ENCODE measurements at places on chromosomes 5 and 9.

GRCh38 chr5:133618141-133618540 is 5.8 kb upstream of the FSTL4 start:
- no peak for DNase-seq

GRCh38 chr9:106872641-106873040 is 9.7 kb downstream of the ZNF462 start:
- no peak for DNase-seq

DNA sequence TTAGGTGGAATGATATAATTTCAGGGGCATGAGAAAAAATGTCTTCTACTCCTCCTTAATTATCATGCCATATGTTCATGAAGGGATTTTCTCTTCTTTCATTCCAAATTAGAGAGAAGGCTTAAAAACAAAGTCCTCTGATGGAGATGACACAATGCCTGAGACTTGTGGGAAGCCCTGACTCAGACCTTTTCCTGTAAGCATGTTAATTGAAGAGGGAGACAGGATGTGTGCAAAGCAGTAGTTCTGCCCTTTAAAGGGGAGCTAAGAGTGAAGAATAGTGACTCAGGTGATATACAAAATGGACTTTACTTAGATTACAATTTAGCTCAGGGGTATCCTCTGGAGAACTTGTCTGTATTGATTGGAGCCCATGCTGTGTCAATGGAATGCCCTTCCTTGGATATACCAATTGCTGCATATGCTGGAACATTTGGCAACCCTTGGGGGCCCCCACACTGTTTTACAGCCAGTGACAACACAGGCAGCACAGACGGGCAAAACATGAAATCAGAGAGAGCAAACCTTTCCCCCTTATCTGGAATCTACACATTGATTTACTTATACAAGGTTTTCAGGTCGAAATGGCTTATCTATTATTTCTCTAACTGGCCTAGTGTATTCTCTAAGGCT is 81.3 kb downstream of the IZUMO3 start:
- no peak for DNase-seq

DNA sequence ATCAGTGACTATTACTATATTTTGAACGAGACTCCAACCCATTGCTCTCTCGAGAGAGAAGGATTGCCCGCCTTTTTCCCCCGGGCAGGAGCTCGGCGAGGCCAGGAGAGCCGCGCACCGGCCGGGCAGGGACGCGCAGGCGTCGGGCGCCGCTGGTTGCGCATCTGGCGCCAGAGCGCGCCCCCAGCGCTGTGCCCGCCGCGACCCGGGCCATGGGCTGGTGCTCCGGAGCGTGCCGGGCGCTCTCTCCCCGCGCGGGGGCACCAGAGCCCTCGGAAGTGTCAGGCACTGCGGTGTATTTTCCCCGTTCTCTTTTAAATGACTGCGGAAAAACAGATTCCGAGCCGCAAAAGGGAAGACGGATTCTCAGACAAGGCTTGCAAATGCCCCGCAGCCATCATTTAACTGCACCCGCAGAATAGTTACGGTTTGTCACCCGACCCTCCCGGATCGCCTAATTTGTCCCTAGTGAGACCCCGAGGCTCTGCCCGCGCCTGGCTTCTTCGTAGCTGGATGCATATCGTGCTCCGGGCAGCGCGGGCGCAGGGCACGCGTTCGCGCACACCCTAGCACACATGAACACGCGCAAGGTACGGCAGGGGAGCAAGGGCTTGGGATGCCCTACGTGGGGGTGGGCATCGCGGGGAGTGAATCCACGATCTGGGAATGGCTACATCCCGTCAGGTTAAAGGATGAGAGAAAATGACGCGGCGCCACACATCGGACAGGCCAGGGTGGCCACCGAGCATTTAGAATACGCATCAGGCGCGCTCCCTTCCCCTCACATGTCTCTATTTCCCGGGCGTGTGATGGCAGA is 1.1 kb upstream of the NTRK2 start:
- peak; percentile 95 for DNase-seq

DNA sequence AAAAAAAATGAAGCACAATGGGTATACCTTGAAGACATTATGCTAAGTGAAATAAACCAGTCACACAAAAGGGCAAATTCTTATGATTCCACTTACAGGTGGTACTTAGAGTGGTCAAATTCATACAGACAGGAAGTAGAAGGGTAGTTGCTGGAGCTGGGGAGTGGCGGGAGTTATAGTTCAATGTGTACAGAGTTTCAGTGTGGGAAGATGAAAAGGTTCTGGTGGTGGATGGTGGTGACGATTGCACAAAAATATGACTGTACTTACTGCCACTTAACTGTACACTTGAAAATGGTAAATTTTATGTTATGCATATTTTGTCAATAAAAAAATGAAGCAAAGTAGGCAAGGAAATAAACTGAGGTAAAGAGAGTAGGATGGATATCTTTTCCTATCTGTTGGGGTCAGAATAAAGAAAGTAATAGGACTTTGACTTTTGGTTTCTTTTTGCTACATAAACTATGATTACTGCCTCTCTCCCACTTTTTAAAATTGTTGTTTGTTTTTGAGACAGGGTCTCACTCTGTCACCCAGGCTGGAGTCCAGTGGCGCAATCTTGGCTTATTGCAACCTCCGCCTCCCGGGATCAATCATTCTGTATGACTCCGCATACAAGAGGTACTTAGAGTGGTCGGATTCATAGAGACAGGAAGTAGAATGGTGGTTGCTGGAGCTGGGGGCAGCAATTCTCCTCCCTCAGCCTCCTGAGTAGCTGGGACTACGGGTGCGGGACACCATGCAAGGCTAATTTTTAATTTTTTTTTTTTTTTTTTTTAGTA is 4.0 kb upstream of the PSAT1 start:
- DNase-seq, result no peak

GRCh38 chr9:20033511-20033910 is 244.7 kb upstream of the SLC24A2 start:
- no peak for DNase-seq

- DNase-seq, result no peak
Observed at GRCh38 chr9:90795871-90796317, 5.7 kb upstream of the SYK start.

- peak; percentile 80 for DNase-seq
Observed at GRCh38 chr9:17578911-17579793, at the start of gene SH3GL2. TSS of gene SH3GL2 (plus strand) at chr9:17579066.

- DNase-seq, result no peak
Observed at GRCh38 chr9:124122321-124122720, 110.8 kb downstream of the LHX2 start.

- no peak for DNase-seq
Observed at GRCh38 chr5:135705941-135706466, 127.2 kb upstream of the CXCL14 start.

DNA sequence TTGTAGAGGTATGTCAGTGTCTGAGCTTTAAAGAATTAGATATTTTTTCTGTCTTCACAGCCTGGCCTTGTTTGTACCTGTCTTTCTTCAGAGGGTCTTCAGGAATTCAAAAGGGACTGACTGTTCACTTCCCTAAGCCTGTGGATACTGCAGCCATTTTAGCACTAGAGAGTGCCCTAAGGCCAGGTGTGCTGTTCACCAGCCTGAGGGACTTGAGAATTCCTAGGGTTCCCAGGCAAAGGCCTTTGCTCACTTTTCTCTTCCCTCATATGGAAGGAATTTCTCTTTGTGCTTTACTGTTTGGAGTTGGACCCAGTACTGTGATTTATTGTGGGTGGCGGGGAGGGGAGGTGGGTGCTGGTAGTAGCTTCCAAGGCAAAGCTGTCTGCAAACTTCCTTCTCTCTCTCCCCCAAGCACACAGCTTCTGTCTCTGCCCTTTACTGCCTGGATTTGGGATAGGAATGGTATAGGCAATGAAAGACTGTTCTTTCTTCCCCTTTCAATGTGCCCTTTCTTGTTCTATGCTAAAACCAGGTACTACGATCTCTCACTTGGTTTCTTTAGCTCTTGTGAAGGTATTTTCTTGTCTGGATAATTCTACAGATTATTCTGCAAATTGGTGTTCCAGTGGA is 9.7 kb upstream of the LRRC70 start:
- DNase-seq, result no peak

DNA sequence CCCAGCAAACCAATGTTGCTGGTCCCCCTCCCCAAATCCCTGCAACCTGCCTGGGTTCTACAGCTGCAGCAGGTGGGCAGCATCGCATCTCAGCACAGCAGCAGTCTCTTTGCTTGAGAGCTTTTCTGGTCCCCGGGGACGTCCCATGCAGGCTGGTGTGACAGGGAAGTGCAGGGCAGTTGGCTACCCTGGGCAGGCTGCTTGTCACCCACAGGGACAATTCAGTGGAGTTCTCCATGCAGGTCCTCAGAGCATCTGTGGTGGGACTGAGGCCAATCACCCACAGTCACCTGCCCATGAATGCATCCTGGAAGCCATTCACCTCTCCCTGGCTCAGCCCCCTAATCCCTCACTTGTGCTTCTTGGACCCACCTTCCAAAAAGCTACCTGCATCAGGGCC is 43.9 kb upstream of the SEMA4D start:
- no peak for DNase-seq

DNA sequence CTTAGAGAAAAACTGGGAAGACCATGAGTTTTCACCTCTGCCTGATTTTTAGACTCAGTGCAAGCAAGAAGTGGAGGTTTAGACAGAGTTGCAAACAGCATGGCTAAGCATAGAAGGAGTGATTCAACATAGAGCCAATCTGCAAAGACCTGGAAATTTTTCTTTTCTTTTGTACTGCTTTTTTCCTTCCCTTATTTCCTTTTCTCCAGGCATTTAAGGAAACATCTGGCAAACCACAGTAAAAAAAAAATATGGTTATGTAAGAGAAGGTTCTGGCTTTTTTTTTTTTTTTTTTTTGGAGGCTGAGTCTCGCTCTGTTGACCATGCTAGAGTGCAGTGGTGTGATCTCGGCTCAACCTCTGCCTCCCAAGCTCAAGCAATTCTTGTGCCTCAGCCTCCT is 16.6 kb upstream of the DCAF12 start:
- no peak for DNase-seq

DNA sequence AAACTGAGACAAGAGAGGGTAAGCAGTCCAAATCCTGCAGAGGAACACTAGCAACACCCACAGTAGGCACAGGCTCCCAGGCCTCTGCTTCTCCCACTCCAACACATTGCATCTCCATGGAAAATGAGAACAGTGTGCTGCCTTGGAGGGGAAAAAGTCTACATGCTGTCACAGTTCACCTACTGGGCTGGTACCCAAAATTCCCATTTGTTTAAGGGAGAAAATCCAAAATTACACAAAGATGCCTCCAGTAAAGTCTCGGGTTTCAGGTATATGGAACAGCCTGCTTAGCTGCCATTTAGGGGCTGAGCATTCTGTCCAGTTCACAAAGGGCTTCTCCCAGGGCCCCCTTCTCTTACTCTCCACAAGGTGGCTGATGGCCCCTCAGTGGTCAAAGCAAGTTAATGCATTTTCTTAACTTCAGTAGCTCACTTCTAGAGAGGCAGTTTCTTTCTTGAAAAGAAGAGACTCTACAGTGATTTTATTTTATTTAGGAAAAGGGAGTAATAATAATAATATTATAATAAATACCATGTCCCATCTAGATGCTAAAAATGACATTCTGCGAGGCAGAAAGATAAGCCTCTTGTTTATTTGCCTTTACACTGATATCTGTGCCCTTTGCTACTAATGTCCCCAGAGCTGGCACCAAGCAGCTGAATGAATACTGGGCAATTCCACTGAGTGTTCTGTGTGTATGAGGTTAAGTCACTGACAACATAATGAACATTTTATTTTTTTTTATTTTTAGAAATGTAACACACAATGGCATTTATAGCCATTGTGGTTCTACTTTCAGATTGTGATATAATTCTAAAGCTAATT is 89.4 kb downstream of the RGS7BP start:
- DNase-seq, result peak; percentile 78

GRCh38 chr5:95027151-95027721 is 257.7 kb downstream of the MCTP1 start:
- no peak for DNase-seq

- DNase-seq, result no peak
Observed at GRCh38 chr9:133187561-133188005, 21.5 kb downstream of the OBP2B start.

DNA sequence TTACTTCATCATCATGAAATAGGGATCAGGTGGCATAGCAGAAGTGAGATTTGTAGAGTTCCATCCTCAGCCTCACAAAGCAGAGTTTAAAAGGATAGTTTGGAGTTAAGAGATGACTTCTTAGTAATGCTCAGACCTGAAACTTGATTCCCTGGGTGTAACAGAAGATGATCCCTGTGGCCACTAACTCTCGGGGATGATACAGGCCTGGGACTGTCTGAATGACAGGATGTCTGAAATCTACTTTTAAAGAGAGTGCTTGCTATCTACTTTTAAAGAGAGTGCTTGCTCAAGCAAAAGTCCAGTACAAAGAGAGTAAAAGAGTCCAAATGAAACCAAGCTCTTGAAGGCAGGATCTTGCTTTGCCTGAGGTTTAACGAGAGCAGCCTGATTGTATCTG is 14.6 kb downstream of the ADAMTS16 start:
- no peak for DNase-seq

DNA sequence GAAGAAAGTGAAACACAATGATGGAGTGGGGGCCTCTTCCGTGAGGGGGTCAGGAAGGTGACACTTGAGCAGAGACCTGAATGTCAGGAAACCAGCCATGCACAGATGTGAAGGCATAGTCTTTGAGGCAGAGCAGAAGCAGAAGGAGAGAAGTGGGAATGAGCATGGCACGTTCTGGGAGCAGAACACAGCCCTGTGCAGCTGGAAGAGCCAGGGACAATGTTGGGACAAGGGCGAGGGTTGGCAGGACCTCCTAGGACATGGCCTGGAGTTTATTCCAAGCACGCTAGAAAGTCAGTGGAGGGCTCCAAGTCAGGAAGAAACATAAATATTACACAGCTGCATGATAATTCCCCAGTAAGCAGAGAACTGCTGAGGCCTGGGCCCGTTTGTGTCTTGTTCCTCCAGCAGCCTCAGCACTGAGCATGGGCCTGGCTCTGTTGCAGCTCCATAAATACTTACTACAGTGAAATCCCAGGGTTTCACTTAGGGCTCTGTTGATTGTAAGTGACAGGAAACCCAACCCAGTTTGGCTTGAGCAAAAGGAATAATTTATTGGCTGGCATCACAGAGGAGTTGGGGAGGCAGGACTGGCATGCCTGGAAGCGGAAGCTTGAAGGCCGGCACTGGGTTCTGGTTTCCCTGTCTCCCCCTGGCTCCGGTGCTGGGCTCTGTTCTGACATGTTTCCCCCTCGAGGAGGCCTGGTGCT is 66.2 kb downstream of the MVB12B start:
- no peak for DNase-seq

DNA sequence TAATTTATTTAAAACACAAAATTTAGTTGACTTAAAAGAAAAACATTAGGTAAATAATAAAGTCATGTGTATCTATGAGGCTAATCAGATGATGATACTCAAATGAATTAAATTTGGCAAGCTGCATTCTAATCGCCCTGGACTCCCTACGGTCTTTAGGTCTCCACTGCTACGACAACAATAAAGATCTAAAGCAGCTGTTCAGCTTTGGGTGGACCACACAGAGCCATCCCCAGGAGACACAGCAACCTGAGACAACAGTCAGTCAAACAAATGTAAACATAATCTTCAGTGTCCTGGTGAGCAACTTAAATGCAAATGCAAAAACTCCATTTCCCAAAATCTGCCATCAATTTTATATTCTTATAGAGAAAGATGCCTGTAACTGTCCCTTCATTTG is 65.5 kb downstream of the MCTP1 start:
- peak; percentile 51 for DNase-seq

- DNase-seq, result no peak
Observed at GRCh38 chr9:98907055-98907454, 36.7 kb upstream of the COL15A1 start.

All from neural progenitor cell (in vitro differentiated cells).